NCI-H1436 treated with DMSO at 0.1 percent for 48 hours (cell line): ENCODE measurements at places on chromosomes 3 and 15.

DNA sequence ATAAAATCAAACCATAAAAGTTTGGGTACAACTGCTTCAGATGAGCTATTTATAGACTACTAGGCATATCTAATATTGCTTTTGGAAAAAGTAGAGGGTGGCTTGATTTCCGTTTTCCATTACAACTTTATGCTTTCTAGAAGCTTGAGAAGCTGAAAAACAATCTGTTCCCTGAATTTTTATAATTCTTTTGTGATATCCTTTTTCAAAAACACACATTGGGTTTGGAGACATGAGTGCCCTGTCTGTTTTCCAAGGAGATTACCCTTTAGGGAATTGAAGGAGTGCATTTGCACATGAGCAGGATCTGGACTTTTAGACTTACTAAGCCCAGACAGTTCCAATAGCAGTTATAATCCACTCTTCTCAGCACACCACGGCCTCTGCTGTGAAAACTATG is 49.5 kb upstream of the FILIP1L start:
- DNase-seq: no peak

DNA sequence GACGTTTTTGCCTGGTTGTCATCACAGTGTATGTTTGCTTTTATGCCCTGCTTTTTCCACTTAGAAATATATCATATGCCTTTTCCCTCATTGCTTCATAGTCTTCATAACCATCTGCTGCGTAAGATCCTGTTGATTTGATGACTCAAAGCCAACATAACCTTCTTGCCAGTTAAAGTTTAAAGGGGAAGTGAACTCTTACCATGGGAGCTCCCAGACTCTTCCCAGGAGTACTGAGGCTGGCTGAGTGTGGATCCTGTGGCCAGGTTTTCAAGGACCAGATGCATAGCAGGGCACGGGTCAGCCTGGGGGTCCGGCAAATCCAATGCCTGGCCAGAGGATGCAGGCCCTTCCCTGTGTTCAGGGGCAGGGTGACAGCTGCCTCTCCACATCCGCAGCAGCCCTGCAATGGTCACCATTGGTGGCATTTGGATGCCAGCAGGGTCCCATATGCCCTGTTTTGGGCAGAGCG is 42.0 kb upstream of the SACM1L start:
- no peak for DNase-seq

- no peak for DNase-seq
These were observed 28.2 kb downstream of the NEK4 start for GRCh38 chr3:52742418-52743041.

DNA sequence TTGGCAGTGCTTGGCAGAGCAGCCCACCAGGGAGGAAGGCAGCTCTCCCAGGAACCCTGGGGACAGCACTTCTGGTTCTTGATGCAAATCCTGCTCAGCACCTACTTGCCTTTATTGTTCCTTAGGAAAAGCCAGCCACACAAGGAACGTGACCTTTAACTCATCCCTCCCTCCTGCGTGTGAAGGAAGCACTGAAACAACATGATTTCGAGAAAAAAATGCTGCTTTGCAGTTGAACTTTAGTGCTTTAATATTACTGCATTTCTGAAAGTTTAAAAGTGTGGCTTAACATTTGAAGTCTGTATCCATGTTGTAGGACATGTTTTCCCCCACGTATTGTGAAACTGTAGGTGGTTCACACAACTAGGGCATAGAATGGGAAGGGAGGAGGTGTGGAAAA is 50.4 kb upstream of the CTNNB1 start:
- no peak for DNase-seq

- no peak for DNase-seq
These were observed 14.3 kb upstream of the CCNL1 start for GRCh38 chr3:157174290-157174648.

- no peak for DNase-seq
These were observed 71.4 kb downstream of the GHSR start for GRCh38 chr3:172376881-172377280.

DNA sequence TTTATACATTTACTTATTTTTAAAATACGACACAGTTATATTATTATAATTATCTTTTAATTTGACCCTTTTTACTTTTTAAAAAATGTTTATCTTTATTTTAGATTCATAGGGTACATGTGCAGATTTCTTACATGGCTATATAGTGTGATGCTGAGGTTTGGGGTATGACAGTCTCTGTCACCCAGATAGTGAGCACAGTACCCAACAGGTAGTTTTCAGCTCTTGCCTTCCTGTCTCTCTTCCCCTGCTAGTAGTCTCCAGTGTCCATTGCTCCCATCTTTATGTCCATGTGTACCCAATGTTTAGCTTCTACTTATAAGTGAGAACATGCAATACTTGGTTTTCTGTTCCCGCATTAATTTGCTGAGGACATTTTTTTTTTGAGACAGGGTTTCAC is 21.8 kb upstream of the KCNMB2 start:
- no peak for DNase-seq

GRCh38 chr15:90259524-90259923 is 5.9 kb upstream of the NGRN start:
- DNase-seq: no peak

DNA sequence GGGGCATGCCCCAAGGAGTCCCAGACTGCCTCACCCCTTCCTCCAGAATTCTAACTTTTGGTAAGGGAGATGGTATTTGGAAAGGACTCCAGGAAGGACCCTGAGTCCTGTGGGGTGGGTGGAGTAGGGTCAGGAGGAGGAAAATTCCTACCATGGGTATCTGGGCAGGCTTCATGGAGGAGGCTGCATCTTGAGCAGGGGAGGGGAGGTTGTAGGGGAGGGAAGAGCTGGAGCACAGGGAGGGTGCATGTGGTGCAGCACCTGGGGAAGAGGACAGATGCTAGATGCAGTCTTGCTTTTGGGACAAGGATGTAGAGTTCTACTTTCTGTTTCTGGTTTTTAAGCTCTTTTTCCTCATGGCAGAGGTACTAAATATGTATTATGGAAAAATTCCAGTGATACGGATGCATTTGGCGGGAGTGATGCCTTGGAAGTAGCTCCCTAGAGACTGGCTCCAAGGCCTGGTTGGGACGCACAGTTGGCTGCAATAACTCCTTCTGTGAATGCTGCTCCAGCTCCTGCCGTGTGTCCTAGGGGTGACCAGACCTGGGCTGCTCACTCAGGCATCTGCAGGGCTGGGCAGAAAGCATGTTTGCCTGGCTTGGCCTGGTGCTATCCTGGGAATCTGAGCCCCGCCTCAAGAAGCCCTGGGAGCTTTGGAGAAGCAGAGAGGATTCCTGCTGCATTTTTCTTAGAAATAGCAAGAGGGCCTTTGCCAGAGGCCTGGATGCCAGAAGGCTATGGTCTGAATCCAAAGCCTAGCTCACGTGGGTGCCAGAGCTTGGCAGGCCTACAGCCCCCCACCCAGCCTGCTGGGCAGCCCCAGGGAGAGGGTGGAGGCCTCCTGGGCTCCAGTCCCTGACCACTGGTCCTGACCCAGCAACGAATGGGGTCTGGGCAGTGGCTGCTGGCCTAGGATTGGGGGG is 10.1 kb downstream of the SEMA3F start:
- no peak for DNase-seq

GRCh38 chr3:194007592-194008337 is 128.2 kb upstream of the HES1 start:
- peak; percentile 39 for DNase-seq

DNA sequence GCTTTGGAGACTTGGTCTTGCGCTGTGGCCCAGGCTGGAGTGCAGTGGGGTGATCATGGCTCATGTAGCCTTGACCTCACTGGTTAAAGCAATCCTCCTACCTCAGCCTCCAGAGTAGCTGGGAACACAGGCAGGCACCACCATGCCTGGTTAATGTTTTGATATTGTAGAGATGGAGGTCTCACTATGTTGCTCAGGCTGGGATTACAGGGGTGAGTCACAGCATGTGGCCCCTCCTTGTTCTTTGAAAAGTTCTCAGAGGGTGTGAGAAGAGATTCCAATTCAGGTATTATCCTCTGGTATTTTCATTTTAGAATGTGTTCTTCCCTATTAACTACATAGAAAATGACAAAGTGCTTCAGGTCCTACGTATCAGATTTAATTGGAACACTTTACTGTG is 51.9 kb upstream of the RPL32 start:
- no peak for DNase-seq

DNA sequence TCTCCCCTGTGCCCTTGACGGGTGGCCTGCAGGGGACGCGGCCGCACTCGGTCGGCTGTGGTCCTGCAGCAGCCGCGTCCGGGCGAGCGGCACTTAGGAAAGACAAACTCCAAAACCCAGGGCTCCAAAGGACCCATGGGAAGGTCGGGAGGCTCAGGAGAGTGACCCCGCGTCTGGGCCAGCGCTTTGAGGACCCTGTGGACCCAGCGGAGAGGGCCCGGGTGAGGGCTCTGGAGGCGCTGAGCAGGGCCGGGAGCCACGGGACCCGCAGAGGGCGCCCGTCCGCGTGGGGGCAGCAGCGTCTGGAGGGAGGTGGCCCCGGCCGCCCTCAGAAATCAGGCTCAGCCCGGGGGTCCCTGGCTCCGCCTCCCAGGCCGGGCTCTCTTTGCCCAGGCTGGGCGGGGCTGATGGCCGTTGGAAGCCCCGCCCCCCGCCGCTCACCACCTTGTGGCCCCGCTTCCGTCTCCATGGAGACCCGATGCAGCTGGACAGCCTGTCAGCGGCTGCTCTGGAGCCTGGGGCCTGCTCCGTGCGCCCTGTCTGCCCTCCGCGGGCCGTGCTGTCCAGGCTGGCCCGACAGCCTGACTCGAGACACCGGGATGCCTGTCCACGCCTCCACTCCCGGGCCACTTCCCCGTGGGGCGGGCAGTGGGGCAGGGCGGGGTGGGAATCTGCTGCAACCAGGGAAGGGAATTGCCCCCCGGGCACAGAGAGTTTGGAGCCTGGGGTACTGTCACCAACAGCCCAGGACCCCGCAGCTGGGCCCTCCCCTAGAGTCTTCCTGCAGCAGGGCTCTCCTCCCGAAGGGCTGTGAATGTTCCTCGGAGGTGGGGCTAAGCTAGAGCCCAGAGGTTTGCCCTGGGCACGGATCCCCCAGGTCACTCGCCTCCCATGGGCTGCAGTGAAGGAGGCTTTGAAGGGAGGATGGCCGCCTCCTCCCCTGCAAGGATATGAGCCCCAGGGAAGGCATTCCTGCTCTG is 34.8 kb upstream of the RPL32 start:
- DNase-seq: no peak

GRCh38 chr3:151145713-151146070 is 57.3 kb downstream of the GPR171 start:
- DNase-seq: no peak

GRCh38 chr3:179949412-179949811 is 87.3 kb downstream of the PEX5L start:
- DNase-seq: peak; percentile 80

- no peak for DNase-seq
These were observed 131.0 kb downstream of the PDZRN3 start for GRCh38 chr3:73493543-73494308.

GRCh38 chr3:155785662-155786295 is 20.3 kb downstream of the C3orf33 start:
- DNase-seq: no peak

DNA sequence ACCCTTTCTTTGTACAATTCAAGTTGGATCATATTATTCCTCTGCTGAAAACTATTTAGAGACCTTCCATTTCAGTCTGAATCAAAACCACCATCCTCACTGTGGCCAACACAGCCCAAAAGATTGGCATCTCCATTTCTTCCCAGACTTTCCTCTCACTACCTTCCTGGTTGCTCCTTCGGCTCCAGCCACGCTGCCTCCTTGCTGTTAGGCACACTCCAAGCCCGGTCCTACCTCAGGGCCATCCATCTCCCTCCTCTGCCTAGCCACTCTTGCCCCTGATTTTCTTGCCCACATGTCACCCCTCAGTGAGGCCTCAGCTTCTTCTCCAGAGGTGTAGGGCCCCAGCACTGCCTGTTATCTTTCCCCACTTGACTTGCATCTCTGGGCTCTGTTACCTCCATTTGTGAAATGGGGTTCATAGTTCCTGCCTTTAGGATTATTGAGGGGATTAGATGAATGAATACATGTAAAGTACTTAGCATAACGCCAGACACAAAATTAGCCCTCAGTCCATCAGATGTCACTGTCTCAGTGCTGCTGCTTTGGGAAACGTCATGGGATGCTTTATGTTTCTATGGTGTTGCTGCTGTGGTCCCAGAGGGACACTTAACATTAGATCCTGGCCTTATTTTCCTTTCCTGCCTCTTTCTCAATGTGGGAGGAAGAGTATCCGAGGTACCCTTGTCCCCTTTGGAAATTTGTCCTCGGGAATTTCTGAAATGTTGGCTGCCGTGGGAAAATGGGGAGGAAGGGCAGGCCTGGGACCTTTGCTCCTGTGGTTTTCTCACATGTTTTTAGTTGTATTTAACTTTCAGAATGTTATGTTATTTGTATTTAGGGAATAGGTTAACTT is 31.3 kb downstream of the SNRK start:
- DNase-seq: no peak

DNA sequence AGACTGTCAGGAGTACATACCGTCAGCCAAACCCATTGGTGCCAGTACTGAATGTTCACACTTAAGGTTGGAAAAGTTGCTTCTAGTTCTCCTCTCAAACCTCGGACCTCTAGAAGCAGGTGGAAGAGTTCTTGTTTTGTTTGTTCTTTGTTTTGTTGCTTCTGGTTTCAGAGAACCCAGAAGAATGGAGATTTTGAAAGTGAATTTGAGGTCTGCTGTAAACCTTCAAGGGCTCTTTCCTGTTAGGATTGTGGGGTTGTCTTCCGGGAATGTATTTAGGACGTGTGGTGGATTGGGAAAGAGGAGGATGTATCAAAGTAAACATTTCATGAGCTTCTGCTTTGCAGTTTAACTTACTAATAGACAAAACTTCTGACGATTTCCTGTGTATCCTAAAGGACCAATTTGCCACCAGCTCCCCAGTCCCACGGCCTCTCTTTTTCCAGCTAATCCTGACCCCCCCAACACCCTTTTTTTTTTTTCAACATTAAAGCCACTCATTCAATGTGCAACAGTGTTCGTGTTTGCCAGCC is 50.3 kb downstream of the FILIP1L start:
- DNase-seq: no peak

- DNase-seq: no peak
These were observed 2.0 kb downstream of the RPL32 start for GRCh38 chr3:12839156-12839946.

- DNase-seq: no peak
These were observed 162.7 kb downstream of the STT3B start for GRCh38 chr3:31695280-31696008.

- DNase-seq: no peak
These were observed at the start of gene SPATA12 for GRCh38 chr3:57060089-57060821. TSS of gene SPATA12 (plus strand) at chr3:57060664. CDS start at chr3:57073695, 13,031 bp downstream.

DNA sequence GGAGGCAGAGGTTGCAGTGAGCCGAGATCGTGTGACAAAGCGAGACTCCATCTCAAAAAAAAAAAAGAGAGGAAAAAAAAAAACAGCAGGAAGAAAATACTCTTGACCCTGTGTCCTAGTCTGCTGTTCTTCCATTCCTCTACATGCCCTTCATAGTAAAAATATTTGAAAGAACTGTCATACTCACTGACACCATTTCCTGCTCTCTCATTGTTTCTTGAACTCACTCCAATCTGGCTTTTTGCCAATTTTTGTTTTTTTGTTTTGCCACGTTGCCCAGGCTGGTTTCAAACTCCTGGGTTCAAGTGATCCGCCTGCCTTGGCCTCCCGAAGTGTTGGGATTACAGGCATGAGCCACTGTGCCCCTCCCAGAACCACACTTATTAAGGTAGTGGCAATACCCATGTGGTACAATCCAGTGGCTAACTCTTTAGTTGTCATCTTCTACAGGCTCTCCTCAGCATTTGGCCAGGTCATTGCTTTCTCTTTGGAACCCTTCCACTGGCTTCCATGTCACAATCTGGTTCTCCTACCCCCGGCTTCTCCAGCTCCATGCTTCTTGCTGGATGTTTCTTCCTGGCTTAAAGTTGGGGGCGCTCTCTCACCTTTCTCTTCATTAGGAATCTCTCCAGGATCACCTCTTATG is 238.2 kb upstream of the C2CD4B start:
- DNase-seq: no peak
